ENCODE measurements at places on chromosomes 2 and 18.

GRCh38 chr2:14433946-14434495 lies 198.5 kb upstream of the LRATD1 start:
- H3K4me1 ChIP-seq = no peaks in the 10 kb centered on the region
- no peak for DNase-seq
- no peaks in the 10 kb centered on the region for H3K36me3 ChIP-seq
- H3K27me3 ChIP-seq = no peaks in the 10 kb centered on the region
- H3K27ac ChIP-seq = no peak overlapping the region

GRCh38 chr2:103155308-103155707 lies 393.5 kb downstream of the TMEM182 start:
- no peaks in the 10 kb centered on the region for H3K36me3 ChIP-seq
- no peaks in the 10 kb centered on the region for H3K4me1 ChIP-seq
- DNase-seq = no peak
- no peaks in the 10 kb centered on the region for H3K27me3 ChIP-seq
- H3K27ac ChIP-seq = no peak overlapping the region

DNA sequence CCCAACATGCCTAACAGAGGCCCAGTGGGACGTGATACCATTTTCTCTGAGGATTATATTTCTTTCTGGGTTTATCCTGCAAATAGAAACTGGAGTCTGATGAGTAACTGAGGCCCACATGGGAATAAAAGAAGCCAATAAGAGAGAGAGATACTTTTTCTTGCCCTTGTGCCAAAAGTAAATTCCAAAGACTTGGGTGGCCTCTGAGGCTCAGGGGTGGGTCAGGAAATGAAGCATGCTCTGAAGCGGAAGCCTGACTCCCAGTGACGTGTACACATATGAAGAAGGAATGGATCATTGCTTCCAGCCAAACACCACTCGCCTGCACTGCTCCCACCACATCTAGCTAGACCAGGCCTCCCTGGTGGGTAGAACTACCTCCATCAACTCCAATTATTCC lies 273.6 kb upstream of the NCKAP5 start:
- H3K4me3 ChIP-seq = no peak overlapping the region
- no peaks in the 10 kb centered on the region for H3K27me3 ChIP-seq

DNA sequence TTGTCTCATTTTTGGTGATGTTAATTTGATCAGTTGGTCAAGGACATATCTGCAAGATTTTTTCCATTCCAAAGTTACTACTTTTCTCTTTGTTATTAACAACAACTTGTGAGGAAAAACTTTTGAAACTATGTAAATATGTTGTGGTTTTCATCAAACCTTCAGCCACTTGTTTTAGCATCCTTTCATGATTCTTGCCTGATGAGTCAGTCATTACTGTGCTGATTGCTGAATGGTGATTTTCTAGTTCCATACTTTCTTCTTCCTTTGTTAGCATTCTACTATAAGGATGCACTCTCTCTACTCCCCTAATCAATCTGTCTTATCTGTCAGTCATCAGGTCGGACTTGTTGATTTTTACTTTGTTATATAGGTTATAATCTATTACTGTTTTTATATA lies 10.9 kb downstream of the TMEM87B start:
- no peaks in the 10 kb centered on the region for H3K4me1 ChIP-seq
- H3K27me3 ChIP-seq = no peaks in the 10 kb centered on the region
- H3K4me3 ChIP-seq = no peak overlapping the region
- H3K36me3 ChIP-seq = peaks cover 13% of the 10 kb centered on the region
- no peak for DNase-seq
- H3K27ac ChIP-seq = no peak overlapping the region

GRCh38 chr2:207115715-207116364 lies 49.9 kb downstream of the KLF7 start:
- peak; percentile 51 for DNase-seq
- H3K27me3 ChIP-seq = no peaks in the 10 kb centered on the region
- H3K27ac ChIP-seq = no peak overlapping the region
- H3K4me3 ChIP-seq = no peak overlapping the region
- no peaks in the 10 kb centered on the region for H3K36me3 ChIP-seq

DNA sequence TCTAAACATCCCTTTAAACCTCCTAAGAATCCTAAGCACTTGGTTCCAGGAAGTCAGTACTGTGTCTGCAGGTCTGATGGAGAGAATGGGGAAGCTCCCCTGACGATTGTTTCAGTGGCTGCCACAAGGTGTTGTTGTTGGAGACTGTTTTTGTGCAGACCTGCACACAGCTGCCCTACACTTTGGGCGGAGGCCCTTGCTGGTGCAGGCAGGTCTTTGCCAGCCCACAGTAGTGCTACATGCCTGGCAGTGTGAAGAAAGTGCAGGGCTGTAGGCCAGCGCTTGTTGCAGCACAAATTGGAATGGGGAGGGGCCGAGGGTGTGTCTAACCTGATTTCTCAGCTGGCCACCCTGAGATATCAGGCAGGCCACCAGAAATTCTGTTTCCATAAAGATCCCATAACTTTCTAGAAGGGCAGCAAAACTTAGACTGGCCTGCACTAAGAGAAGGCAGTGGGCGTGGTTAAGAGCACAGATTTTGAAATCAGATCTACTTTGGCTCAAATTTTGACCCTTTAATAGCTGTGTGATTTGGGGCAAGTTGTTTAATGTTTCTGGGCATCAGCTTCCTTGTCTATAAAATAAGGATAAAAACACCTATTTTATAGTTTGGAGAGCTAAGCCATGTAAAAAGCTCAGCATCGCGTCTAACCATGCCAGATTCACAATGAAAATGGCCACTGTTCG lies 83.7 kb upstream of the SLC1A4 start:
- no peaks in the 10 kb centered on the region for H3K4me1 ChIP-seq
- H3K27ac ChIP-seq = no peak overlapping the region
- no peaks in the 10 kb centered on the region for H3K27me3 ChIP-seq
- no peaks in the 10 kb centered on the region for H3K36me3 ChIP-seq
- peak; percentile 4 for DNase-seq

DNA sequence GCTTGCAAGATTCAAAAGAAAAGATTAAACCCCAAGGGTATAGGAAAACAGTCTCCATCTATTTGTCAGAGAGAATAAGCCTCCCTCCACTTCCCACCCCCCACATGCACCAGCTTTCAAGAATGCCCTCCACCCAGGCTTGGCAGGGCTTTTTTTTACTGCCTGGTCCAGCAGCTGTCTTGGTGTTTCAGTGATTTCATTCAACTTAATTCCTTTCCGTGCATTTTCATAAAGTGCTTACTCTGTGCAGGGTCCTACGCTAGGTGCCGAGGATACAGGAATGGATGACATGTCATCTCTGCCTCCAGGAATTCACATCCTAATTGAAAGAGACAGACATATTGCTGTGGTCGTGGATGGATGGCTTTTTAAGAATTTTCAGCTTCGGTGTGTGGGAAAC lies 117.9 kb downstream of the LRATD1 start:
- no peaks in the 10 kb centered on the region for H3K4me1 ChIP-seq
- H3K36me3 ChIP-seq = no peaks in the 10 kb centered on the region
- no peak for DNase-seq
- no peak overlapping the region for H3K27ac ChIP-seq
- H3K27me3 ChIP-seq = no peaks in the 10 kb centered on the region
- no peak overlapping the region for H3K4me3 ChIP-seq

DNA sequence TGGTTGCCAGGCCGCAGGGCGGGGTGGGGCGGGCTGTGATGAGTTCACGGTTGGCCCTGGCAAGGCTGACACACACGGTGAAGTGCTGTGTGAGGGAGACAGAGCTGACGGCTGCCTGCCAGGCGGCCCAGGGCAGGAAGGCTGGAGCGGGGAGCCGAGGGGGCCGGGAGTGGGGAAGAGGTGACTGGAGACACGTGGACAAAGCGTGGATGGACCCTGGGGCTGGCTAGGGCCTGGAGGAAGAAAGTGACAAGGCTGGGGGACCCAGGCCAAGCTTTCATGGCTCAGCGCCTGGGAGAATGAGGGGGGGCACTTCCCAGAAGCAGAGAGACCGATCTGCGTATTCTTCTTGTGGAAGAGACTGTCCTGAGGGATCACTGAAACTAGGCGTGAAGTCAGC lies 123.2 kb downstream of the DYSF start:
- no peaks in the 10 kb centered on the region for H3K27me3 ChIP-seq
- H3K36me3 ChIP-seq = no peaks in the 10 kb centered on the region
- no peak overlapping the region for H3K27ac ChIP-seq
- H3K4me3 ChIP-seq = no peak overlapping the region
- H3K4me1 ChIP-seq = no peaks in the 10 kb centered on the region

DNA sequence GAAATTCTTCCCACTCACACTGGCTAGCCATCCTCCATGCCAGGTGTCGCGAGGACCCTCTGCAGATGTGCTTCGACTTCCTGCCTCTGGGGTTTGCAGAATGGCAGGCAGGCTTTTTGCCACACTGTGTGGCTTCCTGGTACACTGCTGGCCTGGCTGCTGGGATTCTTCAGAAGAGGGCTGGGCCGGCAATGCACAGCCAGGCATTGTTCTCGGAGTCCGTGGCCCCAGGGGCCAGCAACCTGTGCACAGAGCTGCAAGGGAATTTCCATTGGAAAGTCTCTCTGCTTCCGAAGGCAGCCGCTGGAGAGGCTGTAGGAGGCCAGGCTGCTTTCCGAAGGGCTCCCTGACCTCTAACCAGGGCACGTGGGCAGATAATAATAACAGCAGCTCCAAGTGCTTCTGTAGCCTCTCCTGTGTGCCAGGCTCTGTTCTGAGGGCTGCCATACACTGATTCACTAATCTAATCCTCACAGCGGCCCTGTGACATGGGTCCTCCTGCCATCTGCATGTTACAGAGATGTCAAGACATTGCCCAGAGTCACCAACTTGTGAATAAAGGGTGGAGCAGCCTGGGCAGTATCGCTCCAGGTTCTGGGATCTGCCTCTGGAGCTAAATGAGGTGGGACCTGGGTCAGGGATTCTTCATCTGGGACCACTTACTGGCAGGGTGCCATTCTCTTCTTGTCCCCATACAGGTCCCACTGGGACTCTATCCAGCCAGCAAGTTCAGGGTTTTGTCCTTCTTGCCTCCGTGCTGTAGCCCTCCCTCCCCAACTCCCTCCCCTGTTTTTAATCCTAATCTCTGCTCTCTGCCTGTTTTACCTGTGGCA lies 5.0 kb downstream of the LDLRAD4 start:
- no peak for DNase-seq
- H3K4me3 ChIP-seq = no peak overlapping the region
- H3K36me3 ChIP-seq = no peaks in the 10 kb centered on the region
- H3K4me1 ChIP-seq = peaks cover 22% of the 10 kb centered on the region
- H3K27ac ChIP-seq = no peak overlapping the region

- H3K36me3 ChIP-seq = peaks cover 22% of the 10 kb centered on the region
- no peaks in the 10 kb centered on the region for H3K27me3 ChIP-seq
- no peaks in the 10 kb centered on the region for H3K4me1 ChIP-seq
- H3K4me3 ChIP-seq = no peak overlapping the region
- DNase-seq = no peak
- no peak overlapping the region for H3K27ac ChIP-seq
Observed at GRCh38 chr2:178542569-178542968, 62.3 kb downstream of the PLEKHA3 start.

GRCh38 chr2:128348701-128349100 lies 30.0 kb upstream of the HS6ST1 start:
- no peak for DNase-seq
- no peaks in the 10 kb centered on the region for H3K4me1 ChIP-seq
- peaks cover 21% of the 10 kb centered on the region for H3K36me3 ChIP-seq
- no peak overlapping the region for H3K27ac ChIP-seq
- no peaks in the 10 kb centered on the region for H3K27me3 ChIP-seq

DNA sequence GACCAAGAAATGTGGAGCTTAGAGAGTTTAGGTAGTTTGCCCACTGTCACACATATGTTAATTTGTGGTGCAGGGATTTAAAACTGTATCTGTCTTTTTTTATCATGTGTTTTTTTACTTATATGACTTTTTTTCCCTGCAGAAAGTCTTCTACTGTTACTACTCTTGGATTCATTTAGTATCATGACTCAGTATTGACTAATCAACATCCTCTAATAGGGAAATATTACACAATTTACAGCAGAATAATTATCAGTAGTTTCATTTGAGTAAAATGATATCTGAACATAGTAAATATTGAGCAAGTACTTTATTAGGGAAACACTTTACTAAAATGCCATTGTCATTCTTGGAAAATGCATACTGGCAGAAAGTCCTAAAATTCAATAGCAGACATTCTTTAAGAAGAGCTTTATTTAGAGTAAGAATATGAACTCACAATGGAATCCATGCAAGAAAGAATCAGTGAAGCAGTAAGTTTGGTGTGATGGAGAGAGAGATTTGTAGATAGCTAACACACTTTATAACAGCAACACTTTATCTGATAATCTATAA lies 425.9 kb upstream of the SLC8A1 start:
- H3K27me3 ChIP-seq = no peaks in the 10 kb centered on the region
- no peak for DNase-seq
- H3K27ac ChIP-seq = no peak overlapping the region
- H3K4me3 ChIP-seq = no peak overlapping the region

GRCh38 chr2:73776381-73776780 lies 3.5 kb downstream of the DUSP11 start:
- no peak overlapping the region for H3K27ac ChIP-seq
- H3K36me3 ChIP-seq = peaks cover 32% of the 10 kb centered on the region
- DNase-seq = no peak
- no peaks in the 10 kb centered on the region for H3K4me1 ChIP-seq

DNA sequence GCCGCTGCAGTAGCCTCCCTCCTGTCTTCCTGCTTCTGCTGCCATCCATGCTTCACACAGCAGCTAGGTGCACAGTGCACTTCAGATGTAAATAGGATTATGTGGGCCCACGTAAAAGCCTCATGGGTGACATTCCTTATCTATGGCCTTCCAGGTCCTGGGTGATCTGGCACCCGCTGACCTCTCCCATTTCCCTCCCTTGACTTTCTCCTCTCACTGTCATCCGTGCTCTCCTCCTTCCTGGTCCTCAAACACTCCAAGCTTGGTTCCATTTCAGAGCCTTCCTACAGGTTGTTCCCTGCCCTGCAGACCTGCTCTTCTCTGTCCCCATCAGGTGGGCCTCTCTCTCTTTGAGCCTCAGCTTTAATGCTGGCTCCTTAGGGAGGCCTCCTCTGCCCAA lies 4.0 kb upstream of the SMYD5 start:
- no peak overlapping the region for H3K4me3 ChIP-seq
- H3K27me3 ChIP-seq = peaks cover 17% of the 10 kb centered on the region
- H3K4me1 ChIP-seq = peaks cover 5% of the 10 kb centered on the region
- DNase-seq = no peak
- no peak overlapping the region for H3K27ac ChIP-seq
- no peaks in the 10 kb centered on the region for H3K36me3 ChIP-seq

GRCh38 chr2:111139637-111140317 lies 19.1 kb downstream of the BCL2L11 start:
- H3K36me3 ChIP-seq = peaks cover 5% of the 10 kb centered on the region
- H3K4me1 ChIP-seq = no peaks in the 10 kb centered on the region
- no peak overlapping the region for H3K27ac ChIP-seq
- H3K27me3 ChIP-seq = no peaks in the 10 kb centered on the region
- no peak overlapping the region for H3K4me3 ChIP-seq

GRCh38 chr2:199696048-199696447 lies 154.9 kb downstream of the FTCDNL1 start:
- no peaks in the 10 kb centered on the region for H3K27me3 ChIP-seq
- no peaks in the 10 kb centered on the region for H3K4me1 ChIP-seq
- H3K27ac ChIP-seq = no peak overlapping the region
- DNase-seq = no peak
- no peak overlapping the region for H3K4me3 ChIP-seq
- no peaks in the 10 kb centered on the region for H3K36me3 ChIP-seq
